ENCODE measurements at places on chromosomes 12 and 14.
A peak's percentile ranks its signal among the peaks of the same experiment; 100 is the strongest.

GRCh38 chr14:21022686-21023085 is 2.2 kb downstream of the NDRG2 start:
- no peak for DNase-seq

GRCh38 chr12:15689751-15690191 is 99.4 kb downstream of the EPS8 start:
- DNase-seq: no peak

GRCh38 chr12:3962631-3963483 is 89.7 kb upstream of the PARP11 start:
- DNase-seq: no peak

DNA sequence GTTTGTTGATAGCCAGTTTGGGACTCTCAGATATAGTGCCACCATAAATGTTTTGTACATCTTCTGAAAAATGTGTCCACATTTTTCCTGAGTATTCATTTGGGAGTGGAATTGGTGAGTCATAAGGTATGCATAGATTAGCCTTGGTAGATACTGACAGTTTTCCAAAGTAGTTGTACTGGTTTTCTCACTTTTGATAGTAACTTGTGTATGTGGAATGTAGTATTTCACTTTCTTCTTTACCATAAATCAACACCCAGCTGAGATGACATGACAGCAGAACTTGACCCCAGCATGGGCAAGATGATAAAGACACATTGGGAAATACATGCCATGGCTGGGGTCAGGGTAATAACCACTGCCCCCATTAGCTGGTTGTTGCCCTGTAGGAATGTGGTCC is 5.4 kb downstream of the FBXW8 start:
- DNase-seq: peak; percentile 35

DNA sequence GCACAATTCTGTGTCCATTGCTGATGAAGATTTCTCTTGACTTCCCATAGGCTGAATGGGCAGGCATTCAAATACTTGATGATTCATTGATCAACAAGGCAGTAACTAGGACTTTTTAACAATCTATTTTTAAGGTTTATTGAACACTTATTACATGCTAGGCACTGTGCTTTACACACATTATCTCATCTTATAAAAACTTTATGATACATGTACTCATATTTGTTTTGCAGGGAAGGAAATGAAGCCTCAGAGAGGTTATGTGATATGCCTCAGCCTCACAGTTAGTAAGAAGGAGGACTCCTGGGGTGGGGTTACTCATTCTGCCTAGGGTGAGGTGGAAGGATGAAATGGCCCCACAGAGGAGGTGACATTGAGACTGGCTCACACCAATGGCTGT is 12.9 kb upstream of the EMP1 start:
- DNase-seq: no peak

DNA sequence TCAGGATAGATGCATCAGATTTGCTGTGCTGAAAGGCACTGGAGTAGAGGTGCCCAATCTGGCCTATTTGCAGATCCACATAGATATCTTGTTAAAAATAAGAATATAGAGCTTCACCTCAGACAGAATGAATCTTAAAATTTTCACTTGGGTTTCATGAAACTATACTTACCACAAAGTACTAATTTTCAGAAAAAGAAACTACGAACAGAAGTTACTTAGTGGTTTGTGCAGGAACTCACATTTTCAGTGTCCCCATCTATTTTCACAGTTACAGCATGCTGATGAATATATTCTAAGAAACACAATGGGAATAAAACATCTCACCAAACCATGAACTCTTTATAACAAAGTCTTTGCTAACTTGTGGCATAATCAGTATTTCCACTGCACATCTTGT is 449.4 kb downstream of the RERGL start:
- DNase-seq: no peak

- no peak for DNase-seq
These were observed 126.0 kb downstream of the CHST11 start for GRCh38 chr12:104582739-104583138.

GRCh38 chr12:45305907-45306306 is 90.0 kb downstream of the ANO6 start:
- DNase-seq: no peak

GRCh38 chr12:25384038-25384892 is 133.5 kb upstream of the KRAS start:
- DNase-seq: no peak

GRCh38 chr12:5273709-5274108 is 158.2 kb upstream of the NTF3 start:
- DNase-seq: no peak

GRCh38 chr12:76300297-76300665 is 47.9 kb downstream of the BBS10 start:
- DNase-seq: no peak
